SJSA1 (cell line): ENCODE measurements at places on chromosomes 5 and 9. TPM values are rescaled to one million over a fixed set of nuclear protein-coding genes. Genes with fewer than 3 reads are reported as not detected.

The ZNF484 gene
- 5.5 and 9.6 TPM in 2 replicates for total RNA-seq

DNA sequence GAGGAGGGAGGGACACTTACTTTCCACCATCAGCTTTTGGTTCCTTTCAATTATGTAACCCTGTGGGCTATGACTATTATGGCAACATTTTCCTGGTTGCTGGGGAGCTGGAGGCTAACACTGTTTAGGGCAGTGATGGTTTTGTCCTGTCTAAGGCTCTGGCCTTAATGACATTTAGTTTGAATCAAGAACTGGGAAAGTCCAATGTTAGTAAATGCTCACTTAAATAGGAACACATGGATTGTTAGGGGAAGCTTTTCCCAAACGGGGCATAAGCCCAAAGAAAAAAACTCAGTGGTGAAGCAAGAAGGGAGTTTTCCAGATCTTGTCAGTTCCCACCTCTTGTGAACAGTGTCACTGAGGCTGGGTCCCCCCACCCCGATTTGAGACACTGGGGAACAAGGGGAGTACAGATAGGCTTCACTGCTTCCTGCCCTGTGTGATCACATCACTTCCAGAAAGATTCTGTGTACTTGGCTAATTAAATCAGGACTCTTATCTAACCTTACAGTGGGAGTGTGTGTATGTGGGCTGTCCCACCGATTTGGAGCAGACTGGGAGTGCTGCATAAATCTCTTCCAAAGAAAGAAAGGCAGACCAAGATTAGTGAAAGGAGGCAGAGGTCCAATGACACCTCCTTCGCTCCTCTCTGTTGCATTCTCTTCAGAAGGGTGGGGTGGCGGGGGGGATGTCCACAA lies 206.4 kb downstream of the PTTG1 start:
- no peaks in the 10 kb centered on the region for H3K27me3 ChIP-seq
- H3K4me3 ChIP-seq = no peak overlapping the region
- no peak for DNase-seq
- no peaks in the 10 kb centered on the region for H3K4me1 ChIP-seq
- no peaks in the 10 kb centered on the region for H3K36me3 ChIP-seq

The MYOZ3 gene
- total RNA-seq = 0.82 TPM in 1 of 2 replicates, not detected in the other

- H3K27ac ChIP-seq = peak overlapping the region; percentile 88
- H3K4me3 ChIP-seq = no peak overlapping the region
- no peak for DNase-seq
- no peaks in the 10 kb centered on the region for H3K27me3 ChIP-seq
Observed at GRCh38 chr9:110029956-110030480, 177.9 kb downstream of the C9orf152 start.

GRCh38 chr9:135905380-135906258 lies 1.7 kb downstream of the CAMSAP1 start:
- no peak for DNase-seq
- no peaks in the 10 kb centered on the region for H3K27me3 ChIP-seq
- peaks cover 31% of the 10 kb centered on the region for H3K4me1 ChIP-seq
- H3K4me3 ChIP-seq = peak overlapping the region; percentile 58

GRCh38 chr5:121164632-121165031 lies 687.0 kb upstream of the FTMT start:
- no peak overlapping the region for H3K4me3 ChIP-seq
- H3K27me3 ChIP-seq = no peaks in the 10 kb centered on the region
- H3K4me1 ChIP-seq = no peaks in the 10 kb centered on the region
- DNase-seq = no peak
- H3K27ac ChIP-seq = no peak overlapping the region
- H3K36me3 ChIP-seq = no peaks in the 10 kb centered on the region

- H3K4me1 ChIP-seq = peaks cover 13% of the 10 kb centered on the region
- H3K36me3 ChIP-seq = peaks cover 40% of the 10 kb centered on the region
- no peak overlapping the region for H3K4me3 ChIP-seq
- no peak for DNase-seq
Observed at GRCh38 chr5:157741131-157741530, 2.4 kb upstream of the LSM11 start.

DNA sequence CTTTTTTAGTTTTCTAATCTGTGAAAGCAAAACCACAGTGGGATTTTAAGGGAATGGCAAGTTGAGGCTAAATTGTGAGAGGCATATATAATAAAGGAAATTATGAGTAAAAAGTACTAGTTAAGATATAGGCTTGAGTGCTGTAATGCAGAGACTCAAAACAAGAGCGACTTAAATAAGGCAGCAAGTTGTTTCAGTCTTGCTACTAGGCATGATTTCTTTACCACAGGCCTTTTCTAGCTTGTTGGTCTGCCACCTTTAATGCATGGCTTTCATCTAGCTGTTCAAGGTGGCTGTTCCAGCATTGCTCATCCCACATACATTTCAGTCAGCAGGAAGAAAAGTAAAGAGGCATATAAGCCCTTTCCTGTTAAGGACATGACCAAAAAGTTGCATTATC lies 427.9 kb upstream of the ADAMTSL1 start:
- H3K4me3 ChIP-seq = no peak overlapping the region
- DNase-seq = no peak
- no peaks in the 10 kb centered on the region for H3K4me1 ChIP-seq
- H3K27me3 ChIP-seq = no peaks in the 10 kb centered on the region
- H3K36me3 ChIP-seq = no peaks in the 10 kb centered on the region

DNA sequence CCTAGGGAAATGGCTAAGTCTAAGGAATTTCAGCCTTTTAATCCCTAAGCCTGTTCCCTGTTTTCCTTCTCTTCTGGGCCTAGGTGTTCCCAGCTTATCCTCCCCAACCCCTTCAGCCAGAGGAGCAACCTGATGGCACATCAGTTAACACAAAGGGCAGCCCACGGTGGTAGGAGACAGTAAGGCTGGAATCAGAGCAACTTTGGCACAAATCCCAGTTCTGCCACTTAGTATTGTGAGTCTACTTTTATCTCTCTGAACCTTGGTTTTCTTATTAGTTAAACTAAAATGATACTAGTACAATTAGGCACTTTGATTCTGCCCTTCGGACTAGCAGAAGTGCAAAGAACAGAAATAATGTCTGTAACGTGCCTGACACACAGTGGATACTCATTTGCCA lies 246.8 kb downstream of the SAXO1 start:
- H3K4me1 ChIP-seq = no peaks in the 10 kb centered on the region
- H3K27me3 ChIP-seq = no peaks in the 10 kb centered on the region
- no peak overlapping the region for H3K4me3 ChIP-seq
- no peak overlapping the region for H3K27ac ChIP-seq

GRCh38 chr5:60883229-60883628 lies 39.2 kb upstream of the ELOVL7 start:
- no peak overlapping the region for H3K27ac ChIP-seq
- no peaks in the 10 kb centered on the region for H3K4me1 ChIP-seq
- DNase-seq = no peak
- no peaks in the 10 kb centered on the region for H3K36me3 ChIP-seq
- no peak overlapping the region for H3K4me3 ChIP-seq

DNA sequence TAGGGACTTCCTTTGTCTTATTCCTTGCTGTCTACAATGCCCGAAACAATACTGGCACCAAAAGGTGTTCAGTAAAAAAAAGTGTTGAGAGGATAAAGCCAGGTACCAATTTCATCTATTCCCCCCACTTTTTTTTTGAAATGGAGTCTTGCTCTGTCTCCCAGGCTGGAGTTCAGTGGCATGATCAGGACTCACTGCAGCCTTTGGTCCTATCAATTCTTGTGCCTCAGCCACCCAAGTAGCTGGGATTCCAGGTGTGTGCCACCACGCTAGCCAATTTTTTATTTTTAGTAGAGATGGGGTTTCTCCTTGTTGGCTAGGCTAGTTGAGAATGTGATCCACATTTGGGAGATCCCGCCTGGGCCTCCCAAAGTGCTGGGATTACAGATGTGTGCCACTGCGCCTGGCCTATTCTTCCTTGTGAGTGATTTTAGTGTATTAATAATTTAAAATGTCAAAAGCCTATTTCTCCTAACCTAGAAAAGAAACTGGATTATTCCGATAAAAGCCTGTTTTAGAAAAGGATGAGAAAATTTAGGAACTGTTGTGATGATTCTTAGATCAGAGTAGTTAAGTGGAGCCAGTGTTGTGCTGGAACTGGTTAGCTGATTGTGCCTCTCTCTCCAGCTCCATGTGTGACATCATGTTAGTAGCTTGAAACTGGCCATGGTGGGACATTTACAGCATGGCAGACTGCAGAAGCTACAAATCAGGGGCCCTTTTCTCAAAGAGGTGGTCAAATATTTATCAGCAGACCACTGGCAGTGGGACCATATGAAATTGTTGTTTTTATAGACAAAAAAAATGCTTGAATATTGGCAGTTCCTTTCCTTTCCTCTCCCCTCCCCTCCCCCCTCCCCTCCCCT lies 14.3 kb downstream of the CDC42SE2 start:
- no peaks in the 10 kb centered on the region for H3K27me3 ChIP-seq
- peaks cover 17% of the 10 kb centered on the region for H3K4me1 ChIP-seq
- no peaks in the 10 kb centered on the region; the same call in 1 of the 2 replicates for H3K36me3 ChIP-seq
- H3K27ac ChIP-seq = no peak overlapping the region

The IQGAP2 gene
- 0.37 TPM in 1 of 2 replicates, not detected in the other for total RNA-seq

DNA sequence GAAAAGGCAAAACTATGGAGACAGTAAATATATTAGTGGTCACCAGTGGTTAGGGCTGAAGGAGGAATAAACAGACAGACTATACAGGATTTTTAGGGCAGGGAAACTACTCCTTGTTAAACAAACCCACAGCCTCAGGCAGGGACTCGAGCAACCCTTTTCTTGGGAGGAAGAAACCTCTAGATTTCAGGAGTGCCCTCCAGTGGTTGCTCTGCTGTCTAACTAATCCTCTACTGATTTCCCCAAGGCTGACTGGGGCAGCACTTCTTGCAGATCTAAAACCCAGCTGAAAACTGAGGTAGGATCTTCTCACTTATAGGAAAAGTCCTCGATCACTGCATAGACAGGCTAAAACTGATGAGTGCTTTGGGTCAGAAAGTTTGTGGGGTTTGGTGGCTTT lies 176.8 kb downstream of the ISOC1 start:
- H3K27me3 ChIP-seq = no peaks in the 10 kb centered on the region
- no peaks in the 10 kb centered on the region for H3K36me3 ChIP-seq
- H3K4me1 ChIP-seq = no peaks in the 10 kb centered on the region
- H3K4me3 ChIP-seq = no peak overlapping the region
- no peak overlapping the region for H3K27ac ChIP-seq

The MUSK gene
- 0.08 and 0.16 TPM in 2 replicates for total RNA-seq

The ACSL6 gene
- 0.03 TPM in 1 of 2 replicates, not detected in the other for total RNA-seq

DNA sequence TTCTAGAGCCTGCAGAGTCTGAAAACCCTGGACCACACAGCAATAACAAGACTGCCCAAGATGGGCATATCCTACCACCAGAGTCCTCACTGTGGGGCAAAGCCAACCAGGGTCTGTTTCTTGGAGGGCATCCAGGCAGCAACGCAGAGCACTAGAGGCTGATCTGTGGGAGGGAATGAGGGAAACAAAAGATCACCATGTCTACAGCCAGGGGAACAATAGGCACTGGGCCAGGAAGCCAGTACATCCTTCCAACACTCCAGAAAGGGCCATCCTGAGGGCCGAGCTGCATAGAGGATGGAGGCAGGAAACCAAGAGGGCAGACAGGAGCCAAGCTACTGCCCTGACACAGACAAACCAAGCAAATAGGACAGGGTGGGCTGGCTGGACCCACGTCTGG lies 416.1 kb upstream of the IRX4 start:
- H3K36me3 ChIP-seq = no peaks in the 10 kb centered on the region
- no peaks in the 10 kb centered on the region for H3K4me1 ChIP-seq
- no peak overlapping the region for H3K4me3 ChIP-seq
- no peak for DNase-seq

- H3K4me3 ChIP-seq = peak overlapping the region; percentile 47
- H3K36me3 ChIP-seq = no peaks in the 10 kb centered on the region
- H3K27ac ChIP-seq = no peak overlapping the region
- peaks cover 79% of the 10 kb centered on the region for H3K27me3 ChIP-seq
Observed at GRCh38 chr5:114360816-114361723, 800 bp upstream of the KCNN2 start.

DNA sequence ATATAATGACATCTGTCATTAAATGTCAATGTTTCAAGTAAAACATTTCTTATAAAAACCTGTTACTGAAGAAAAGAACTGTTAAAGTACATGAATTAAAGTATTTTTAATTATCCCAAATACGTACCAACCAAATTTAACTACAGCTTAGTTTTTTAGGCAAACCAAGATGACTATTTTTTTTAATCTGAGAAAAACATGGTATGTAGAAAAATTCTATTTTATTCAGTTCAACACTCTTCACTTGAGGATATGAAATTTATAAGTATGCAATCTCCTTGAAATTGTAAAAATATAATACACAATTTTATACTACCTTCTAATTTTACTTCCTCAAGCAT lies 75.3 kb upstream of the IFNE start:
- H3K36me3 ChIP-seq = peaks cover 5% of the 10 kb centered on the region
- peak overlapping the region; percentile 84; the same call in 1 of the 2 replicates for H3K4me3 ChIP-seq
- no peaks in the 10 kb centered on the region for H3K27me3 ChIP-seq

DNA sequence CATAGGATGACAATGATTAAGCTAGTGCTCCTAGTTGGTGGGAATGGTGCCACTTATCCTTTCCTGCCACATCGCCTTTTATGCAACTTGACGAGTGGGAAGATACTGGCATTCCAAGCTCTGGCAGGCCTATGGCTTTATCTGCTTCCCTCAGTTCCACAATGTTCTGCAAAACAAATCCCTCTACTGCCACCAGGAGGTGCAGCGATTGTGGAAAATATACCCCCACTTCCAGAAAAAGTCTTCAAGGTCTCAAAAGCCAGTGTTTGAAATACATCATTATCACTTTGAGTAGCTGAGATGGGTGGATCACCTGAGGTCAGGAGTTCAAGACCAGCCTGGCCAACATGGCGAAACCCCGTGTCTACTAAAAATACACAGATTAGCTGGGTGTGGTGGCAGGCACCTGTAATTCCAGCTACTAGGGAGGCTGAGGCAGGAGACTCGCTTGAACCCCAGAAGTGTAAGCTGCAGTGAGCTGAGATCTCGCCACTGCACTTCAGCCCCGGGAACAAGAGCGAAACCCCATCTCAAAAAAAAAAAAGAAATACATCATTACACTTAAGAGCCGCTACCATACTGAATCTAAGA lies 3.4 kb downstream of the CLINT1 start:
- H3K4me3 ChIP-seq = no peak overlapping the region
- peaks cover 13% of the 10 kb centered on the region for H3K36me3 ChIP-seq

The GADD45G gene
- total RNA-seq = not detected in 2 replicates

The PALM2AKAP2 gene
- 18.2 and 35.7 TPM in 2 replicates for total RNA-seq

DNA sequence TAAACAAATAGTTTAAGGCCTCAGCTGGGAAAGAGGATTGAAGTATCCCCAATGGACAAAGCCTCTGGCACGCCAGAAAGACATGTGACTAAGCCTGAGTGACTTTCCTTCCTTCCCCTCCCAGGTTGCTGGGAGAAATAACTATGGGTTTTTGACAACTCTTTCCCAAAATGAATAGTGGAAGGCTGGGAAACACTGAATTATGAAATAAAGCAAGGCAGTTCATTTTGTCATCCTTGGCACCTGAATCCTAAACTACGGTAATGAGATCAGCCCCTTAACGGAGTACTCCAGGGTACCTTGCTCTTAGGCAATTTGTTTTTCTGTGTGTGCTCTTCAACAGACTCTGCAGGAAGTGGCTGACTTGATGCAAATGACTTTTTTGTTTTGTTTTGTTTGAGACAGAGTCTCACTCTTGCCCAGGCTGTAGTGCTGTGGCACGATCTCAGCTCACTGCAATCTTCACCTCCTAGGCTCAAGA lies 75.2 kb downstream of the LMNB1 start:
- DNase-seq = no peak
- no peaks in the 10 kb centered on the region for H3K36me3 ChIP-seq
